ENCODE measurements at places on chromosomes 2 and 18.

GRCh38 chr2:216918088-216918680 is 58.3 kb upstream of the TNP1 start:
- DNase-seq: no peak

DNA sequence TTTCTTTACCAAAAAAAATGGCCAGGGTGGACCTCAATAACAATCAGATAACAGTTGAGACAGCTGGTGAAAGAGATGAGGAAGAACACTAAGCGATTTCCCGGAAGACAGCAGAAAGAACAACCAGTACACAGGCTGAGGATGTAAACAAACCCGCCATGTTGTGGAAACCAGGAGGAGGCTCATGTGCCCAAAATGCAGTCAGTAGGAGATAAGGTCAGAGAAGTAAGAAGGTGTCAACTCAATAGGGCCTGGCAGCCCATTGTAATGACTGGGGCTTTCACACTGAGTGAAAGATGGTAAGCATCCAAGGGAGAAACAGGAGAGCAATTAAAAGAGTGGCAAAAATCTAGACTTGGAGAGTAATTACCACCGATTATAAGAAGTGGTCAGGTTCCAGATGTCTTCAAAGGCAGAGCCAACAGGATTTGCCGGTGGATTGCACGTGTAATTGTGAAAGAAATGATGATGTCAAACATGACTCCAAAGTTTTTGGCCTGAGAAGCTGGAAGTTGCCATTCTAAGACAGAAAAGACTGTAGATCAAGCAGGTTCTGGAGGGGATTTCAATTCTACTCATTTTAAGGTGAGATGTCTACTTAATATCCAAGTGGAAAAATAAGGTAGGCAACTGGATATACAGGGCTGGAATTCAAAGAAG is 77.7 kb upstream of the CYP1B1 start:
- DNase-seq: no peak

- peak; percentile 13 for DNase-seq
Observed at GRCh38 chr2:26355038-26355995, 8.7 kb upstream of the ADGRF3 start.

- DNase-seq: no peak
Observed at GRCh38 chr2:17373041-17373440, 145.2 kb downstream of the RAD51AP2 start.

GRCh38 chr2:215874418-215874817 is 138.9 kb downstream of the MREG start:
- DNase-seq: no peak

GRCh38 chr2:31940920-31941319 is 69.9 kb downstream of the MEMO1 start:
- DNase-seq: no peak

DNA sequence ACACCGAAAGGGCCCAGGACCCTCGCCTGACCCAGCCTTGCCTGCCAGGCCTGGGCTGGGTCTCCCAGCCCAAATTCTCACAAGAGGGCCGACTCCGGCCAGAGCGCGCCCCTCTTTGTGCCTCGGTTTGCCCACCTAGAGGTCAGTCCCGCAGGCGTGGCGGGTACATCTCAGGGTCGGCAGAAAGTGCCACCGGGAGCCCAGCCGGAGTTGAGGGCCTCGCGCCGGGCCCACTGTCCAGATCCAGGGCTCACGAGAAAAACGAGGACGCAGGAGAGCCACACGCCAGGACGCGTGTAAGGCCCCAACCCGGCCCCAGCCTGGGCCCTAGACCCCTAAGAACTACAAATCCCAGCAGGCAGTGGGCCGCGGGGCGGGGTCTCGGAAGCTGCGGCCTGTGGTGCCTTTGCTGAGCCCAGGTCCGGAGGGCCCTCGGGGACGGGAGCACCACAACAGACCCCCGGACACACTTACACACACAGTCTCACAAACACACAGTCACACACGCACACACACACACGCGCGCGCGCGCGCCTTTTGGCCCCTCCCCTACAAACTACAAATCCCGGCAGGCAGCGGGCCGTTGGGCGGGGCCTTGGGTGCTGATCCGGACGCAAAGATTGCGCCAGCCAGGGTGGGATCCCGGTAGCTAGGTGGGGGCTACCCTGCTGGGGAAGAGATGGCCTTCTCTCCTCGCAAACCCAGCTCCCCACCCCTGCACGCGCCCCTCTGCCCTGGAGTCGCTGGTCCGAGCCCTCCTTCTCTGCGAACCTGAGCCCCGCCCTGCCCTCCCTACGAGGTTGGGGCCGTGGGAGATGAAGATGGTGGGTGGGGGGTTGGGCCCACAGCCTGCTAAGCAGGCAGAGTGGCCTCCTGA is at the start of gene SH2D6:
Gene SH2D6 (plus strand): TSS at position 583 of the 877 bp plus-strand sequence. CDS start 10,752 bp downstream, outside the sequence.
- DNase-seq: peak; percentile 80

DNA sequence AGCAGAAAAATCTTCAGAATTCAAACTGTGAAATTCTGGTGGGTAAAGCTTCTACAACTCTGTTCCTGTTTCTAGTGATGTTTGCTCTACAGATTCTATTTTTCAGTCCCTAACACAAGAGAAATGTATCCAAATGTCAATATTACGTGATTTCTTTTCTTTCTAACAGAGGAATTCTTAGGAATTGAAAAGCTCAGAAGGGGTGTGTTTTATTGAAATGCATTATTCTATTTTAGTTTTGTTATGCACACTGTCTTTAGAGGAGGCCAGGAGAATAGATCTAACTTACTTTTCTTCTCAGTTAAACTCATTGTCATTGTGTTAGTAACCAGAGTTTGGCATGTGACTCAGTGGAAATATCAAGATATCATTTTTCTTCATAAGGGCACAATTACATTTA is 62.4 kb downstream of the MTX2 start:
- no peak for DNase-seq

- DNase-seq: no peak
Observed at GRCh38 chr2:146572598-146572997, 1272.2 kb upstream of the ACVR2A start.

GRCh38 chr2:206846981-206847834 is 81.8 kb downstream of the FASTKD2 start:
- DNase-seq: no peak

GRCh38 chr18:46350598-46351159 is 246.5 kb downstream of the HAUS1 start:
- DNase-seq: no peak
